ENCODE measurements at places on chromosomes 4 and X.

DNA sequence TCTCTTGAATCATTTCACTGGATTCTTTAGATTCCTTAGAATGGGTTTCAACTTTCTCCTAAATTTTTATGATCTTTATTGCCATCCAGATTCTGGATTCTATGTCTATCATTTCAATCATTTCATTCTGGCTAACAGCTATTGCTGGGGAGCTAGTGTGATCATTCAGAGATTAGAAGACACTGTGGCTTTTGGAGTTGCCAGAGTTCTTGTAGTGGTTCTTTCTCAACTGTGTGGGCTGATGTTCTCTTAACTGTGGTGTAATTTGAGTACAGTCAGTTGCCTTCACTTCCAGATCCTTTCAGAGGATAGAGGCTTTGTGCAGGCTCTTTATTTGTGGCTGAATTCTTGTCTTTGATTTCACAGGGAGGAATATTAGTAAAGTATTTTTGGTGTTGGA lies 12.1 kb upstream of the CSN2 start:
- no peak for DNase-seq

GRCh38 chr4:26052663-26053541 lies 138.9 kb downstream of the SMIM20 start:
- DNase-seq, result no peak

GRCh38 chr4:88799900-88800299 lies 102.3 kb upstream of the NAP1L5 start:
- no peak for DNase-seq

- DNase-seq, result no peak
These were observed 86.3 kb upstream of the MAML3 start for GRCh38 chr4:140240237-140240636.

DNA sequence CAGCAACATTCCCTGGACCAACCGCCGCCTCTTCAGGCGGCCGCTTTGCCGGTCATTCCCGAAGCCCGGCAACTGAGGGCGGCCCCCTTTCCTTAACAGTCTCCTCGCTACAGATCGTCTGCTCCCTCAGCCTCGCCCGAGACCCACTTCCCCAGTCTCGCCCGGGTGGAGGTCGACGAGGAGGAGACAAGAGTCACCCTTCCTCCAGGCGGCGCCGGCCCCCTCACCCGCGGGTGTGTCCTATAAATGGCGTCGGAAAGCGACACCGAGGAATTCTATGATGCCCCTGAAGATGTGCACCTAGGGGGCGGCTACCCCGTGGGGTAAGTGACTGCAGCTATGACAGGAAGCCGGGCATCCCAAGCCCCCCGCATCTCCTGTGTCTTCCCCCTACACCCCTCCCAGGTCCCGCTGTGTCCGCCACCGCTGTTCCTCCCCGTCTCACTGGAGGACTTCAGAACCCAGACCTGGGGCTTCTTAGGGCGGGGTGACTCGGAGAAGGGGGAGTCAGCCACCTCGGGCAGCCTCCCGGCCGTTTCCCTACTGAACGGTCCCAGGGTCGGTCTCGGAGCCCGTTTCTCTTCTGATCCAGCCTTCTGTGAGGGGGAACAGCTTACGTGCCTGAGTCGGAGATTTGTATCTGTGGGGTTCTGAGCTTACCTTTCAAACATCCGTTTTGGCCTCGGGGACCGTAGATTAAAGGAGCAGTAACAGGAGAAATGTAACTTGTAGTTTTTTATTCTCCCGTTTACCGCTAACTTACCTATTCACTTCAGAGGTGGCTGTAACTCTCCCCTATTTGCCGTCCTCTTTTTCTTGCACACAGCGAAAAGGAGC lies 570 bp downstream of the WDR44 start:
- peak; percentile 75 for DNase-seq

DNA sequence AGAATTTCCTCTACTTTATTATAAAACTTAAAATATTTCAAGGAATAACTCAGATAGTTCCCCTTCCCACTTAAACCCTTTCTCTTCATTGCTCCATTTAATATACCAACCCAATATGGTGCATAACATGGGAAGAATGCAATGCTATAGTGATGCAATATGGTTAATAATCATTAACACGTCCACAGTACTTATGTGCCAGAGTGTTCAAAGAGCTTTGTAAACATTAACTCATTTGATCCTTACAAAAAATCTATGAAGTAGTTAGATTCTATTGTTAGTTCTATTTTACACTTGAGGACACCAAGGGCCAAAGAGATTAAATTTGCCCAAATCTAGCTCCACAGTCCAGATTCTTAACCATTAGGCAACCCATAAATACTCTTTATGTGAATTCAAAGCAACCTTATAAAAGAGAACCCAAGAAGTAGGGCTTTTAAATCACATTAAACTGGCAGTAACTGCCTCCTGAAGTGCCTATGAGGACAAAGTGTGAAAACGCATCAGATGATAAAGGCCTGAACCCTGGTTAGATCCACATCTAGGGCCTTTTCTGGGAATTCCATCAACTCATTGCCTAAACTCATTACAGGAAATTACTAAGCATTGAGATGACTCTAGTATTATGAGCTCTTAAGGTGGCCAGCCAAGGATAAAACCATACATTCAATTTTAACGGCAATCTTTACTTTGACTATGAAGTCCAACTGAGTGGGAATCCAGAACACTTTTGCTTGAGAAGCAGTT lies 94.3 kb downstream of the AREG start:
- DNase-seq, result no peak

- no peak for DNase-seq
These were observed 312.7 kb downstream of the RAB28 start for GRCh38 chr4:13171292-13172057.

- DNase-seq, result no peak
These were observed 5.3 kb upstream of the ARAP2 start for GRCh38 chr4:36249610-36250009.

- DNase-seq, result no peak
These were observed 222.2 kb downstream of the KCNIP4 start for GRCh38 chr4:21726255-21726815.

DNA sequence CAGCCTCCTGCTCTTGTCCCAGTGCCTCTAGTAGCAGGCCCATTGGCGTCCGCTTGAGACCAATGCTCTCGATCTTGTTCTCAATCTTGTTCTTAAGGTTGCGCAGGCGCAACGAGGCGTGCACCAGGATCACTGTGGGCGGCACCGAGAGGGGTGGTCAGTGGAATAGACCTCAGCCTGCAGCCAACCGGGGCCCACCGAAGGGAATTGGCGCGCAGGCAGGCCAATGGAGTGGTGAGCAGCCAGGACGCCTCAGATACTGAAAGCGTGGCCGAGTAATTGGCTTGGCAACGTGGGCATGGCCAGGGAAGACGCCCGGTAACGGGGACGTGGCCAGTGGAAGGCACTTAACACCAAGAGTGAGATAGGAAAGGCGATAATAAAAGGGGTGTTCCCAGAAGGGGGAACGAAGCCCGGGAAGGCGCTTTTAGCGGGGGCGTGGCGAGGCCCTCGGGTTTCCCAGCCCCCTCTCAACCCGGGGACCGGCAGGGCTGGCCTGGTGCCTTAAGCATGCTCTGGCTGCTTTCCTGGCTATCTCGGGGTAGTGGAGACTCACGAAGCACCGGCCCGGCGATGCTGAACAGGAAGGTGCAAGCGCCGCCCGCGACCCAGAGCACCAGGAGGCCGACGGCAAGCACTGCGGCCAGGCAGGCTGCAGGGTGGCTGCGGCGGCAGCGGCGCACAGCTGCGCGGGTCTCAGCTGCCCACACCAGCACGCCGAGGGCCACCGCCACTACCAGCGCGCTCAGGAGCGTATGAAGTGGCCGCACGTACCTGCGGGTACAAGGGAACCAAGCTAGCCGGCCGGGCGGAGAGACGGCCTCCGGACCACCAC lies 1.7 kb downstream of the PRAF2 start:
- DNase-seq, result no peak

- no peak for DNase-seq
These were observed 744.5 kb upstream of the FAM241A start for GRCh38 chr4:111400741-111401140.

DNA sequence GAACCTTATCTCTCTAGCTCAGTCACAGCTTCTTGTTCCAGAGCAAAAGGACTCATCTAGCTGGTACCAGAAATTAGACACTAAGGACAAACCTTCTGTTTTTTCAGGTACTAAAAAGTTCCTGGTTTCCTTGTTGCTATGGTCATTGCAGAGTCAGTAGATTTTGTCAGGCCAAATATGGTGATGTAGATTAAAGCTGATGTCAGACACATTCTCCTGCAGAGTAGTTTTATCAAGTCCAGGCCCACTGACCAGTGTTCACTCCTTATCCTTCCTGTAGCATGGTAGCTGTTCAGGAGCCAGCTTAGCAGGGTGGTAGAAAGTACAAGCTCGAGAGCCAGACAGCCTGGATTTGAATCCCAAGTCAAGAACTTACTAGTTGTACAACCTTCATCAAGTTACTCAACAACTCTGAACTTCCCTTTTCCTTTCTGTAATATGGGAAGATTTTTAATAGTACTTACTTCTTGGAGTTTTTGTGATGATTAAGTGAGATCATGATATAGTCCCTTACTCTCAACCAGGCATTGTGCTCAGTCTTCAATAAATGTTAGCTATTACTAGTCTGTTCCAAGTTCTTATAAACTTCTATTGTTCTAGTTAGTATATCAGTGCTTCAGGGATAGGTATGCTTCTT lies 17.9 kb downstream of the OCRL start:
- no peak for DNase-seq

GRCh38 chr4:85257817-85258370 lies 217.1 kb upstream of the ARHGAP24 start:
- no peak for DNase-seq

DNA sequence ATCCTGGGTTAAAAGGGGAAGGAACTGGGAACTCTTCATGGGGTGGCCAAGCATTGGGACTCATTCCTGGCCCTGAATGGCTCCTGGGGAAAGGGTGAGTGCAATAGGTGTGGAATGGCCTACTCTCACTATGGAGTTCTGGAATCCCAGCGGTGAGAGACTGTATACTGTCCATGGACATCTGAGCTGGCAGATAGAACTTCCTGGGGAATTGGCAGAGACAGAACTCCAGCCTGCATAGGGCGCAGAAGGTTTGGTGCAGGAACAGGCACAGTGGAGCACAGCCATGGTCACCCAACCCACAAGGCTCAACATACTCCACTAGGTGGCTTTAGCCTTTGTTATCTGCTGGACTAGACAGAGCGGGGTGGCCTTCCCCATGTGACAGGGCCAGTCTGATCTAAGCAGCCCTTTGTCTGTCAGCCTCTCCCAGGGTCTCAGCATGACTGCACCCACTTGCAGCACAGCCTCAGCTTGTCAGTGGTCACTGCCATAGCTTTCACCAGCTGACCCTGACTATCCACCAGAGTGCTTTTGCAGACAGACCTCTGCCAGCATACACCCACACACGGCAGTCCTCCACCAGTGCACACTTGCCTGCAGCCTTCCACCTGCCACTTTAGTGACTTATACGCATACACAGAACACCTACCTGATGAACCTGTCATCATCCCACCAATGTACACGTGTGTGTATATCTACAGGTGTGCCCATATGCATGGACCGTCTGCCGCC lies 48.4 kb downstream of the TECRL start:
- DNase-seq, result no peak

GRCh38 chr4:41339812-41340809 lies 83.4 kb downstream of the UCHL1 start:
- DNase-seq, result no peak

- DNase-seq, result no peak
These were observed 341.6 kb upstream of the MAOA start for GRCh38 chrX:43314525-43314924.

DNA sequence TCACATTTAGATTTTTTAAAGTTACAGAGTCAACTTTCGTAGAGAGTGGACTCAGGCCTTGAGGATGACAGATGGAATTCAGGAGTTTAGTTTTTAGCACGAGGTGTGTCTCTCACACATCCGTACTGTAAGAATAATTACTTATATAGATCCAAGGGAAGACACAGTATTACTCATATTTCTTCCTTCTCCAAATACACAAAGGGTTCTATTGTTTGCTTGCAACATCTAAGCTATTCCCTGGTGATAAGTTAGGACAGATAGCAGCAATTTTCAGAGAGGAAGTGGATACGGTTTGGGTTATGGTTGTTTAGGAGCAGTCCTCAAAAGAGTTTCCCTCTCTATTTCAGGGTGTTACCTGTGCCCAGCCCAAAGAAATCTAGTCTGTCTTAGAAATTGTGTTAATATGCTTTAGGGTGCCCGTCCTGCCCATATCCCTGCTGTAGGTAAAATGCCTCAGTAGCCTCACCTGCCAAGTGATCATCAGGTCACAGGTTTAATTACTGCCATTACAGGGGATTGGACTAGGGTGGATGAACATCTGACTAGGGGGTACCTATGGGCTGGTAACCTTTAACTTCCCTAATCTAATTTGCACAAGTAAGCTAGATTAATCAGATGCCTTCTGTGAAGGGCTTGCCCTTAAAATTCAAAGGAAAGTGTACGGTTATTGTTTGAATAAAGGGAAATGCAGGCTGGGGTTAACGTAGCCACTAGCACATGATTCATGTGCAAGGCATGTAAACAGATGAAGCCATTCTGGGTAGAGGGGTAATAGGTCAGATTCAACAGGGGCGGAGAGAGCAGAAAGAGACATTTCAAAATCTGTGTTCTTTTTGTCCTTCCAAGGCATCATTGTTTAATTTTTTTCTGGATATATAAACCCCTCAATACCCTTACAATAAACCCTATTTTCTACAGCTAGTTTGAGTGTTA lies 8.7 kb upstream of the PPP3CA start:
- DNase-seq, result peak; percentile 30

GRCh38 chr4:78647272-78647671 lies 95.7 kb downstream of the ANXA3 start:
- DNase-seq, result no peak

DNA sequence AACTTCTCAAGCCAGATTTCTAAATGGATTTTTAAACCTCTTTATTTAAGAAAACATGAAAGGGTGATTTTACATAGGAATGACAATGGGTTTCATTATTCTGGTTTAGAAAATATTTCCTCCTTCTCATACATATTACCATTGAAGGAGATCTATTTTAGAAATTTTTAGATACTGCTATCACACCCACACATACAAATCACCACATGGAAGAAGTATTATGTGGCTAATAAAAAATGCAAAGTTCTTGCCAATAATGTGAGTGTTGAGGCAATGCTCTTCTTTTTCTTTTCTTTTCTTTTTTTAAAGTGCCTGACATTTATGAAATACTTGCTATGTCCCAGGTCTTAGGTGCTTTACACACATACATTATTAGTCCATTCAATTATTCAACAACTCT lies 6.8 kb downstream of the STAP1 start:
- no peak for DNase-seq

- no peak for DNase-seq
These were observed 137.4 kb downstream of the FRYL start for GRCh38 chr4:48642421-48643374.

DNA sequence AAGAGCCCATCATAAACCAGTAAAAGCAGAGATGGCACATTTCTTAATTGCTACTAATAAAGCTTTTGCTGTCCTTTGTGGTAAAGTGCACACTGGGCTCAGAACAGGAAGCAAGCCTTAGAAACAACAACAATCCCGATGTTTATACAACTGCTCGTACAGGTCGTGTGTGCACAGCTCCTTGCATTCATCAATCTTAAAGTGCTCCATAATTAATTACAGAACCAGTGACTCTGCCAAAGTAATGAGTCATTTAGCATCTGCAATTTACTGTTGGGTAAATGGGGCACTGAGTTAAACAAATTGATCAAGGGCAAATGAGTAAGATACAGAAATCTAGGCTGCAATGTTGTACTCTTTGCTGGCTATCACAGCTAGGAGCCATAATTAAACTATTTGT lies 61.3 kb upstream of the TXK start:
- DNase-seq, result peak; percentile 85

- DNase-seq, result no peak
These were observed 92.8 kb downstream of the FRAS1 start for GRCh38 chr4:78149751-78150542.

GRCh38 chr4:6333301-6334202 lies 63.9 kb downstream of the WFS1 start:
- DNase-seq, result peak; percentile 36
